Cerebellum (tissue), 4 donors: ENCODE measurements at places on chromosomes 7 and 10.

DNA sequence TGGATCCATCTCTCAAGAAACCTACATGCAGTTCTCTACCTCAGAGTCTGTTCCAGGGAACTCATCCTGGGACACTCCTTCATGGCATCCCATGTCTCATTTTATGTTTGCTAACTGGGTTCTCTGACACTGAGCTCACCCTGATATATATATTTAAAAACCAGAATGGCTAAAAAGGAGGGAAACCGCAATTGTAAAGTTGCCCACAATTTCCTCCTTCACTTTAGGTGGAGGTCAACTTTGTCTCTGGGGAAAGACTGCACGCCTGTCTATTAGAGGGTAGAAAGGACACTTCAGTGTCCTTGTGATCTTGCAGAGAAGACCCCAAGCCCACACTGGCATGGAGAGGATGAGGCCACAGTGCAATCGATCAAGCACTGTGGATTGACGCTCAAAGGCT is 131.7 kb downstream of the TEX36 start:
- DNase-seq = no peak

- peak; percentile 78 for DNase-seq
Measured at GRCh38 chr7:30135301-30136116, 723 bp downstream of the MTURN start.

GRCh38 chr7:106819546-106819945 is 45.5 kb upstream of the PIK3CG start:
- DNase-seq = no peak

DNA sequence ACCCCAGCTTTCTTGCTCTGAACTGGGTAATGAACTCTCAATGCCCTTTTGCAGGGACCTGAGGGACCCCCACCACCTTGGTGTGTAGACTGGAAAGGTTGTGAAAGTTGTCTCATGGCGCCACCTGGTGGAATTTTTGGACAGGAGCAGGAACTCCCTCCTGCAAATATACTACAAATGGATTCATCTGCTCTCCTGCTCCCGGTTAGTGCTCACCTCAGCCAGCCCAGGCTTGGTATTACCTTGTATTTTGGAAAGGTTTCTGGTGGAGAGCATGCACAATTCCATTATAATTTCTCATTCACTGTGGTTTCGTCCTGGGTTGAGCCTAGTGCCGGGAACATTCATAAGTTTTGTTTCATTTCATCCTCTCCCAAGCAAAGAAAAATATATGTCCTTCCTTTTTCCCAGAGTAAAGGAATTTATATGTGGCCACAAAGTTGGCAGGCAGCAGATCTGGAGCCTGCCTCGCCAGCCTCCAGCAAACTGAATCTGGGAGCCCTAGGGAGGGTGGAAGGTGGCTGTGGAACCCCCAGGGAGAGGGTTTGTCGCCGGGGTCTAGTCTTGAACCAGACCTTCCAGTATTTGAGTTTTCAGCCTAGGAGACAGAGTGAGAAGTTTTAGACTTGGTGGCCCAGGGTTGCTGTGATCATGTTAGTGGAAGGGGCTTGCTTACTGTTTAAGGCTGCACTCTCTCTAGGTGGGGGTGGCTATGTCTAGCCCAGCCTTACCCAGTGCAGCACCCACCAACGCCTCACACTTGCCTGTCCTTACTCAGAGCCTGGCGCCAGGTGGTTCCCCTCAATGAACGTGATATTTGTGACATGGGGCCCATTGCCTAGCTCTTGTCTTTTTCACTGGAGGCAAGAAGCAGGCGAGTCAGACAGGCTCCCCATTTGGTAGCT is 9.5 kb downstream of the FAM241B start:
- DNase-seq = peak; percentile 87

DNA sequence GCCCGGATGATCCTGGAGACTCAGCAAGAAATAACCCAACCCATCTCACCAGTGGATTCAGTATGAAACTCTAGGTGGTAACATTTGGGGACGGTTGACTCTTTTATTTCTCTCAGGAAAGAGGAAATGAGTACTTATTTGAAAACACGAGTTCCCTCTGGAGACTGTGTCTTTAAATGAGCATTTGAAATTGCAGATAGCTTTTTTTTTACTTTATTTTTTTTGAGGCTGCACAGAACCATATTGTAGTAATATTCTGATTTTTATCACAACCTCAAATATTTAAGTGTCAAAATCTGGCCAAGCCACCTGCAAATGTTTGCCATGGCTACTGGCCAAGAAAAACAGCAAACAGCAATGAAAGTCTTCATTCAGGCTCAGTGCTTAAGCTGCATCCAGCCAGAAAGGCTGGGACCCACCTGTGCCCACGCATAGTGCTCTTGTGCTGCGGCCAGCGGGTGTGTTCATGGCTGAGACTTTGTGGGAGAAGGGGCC is 160.8 kb downstream of the CREB5 start:
- peak; percentile 55 for DNase-seq

GRCh38 chr10:69318867-69319727 is 40.8 kb downstream of the HK1 start:
- DNase-seq = peak; percentile 24
